ENCODE measurements at places on chromosomes 7 and 10. TPM values are rescaled to one million over a fixed set of nuclear protein-coding genes. Genes with fewer than 3 reads are reported as not detected.

GRCh38 chr7:93882468-93882867, 8.1 kb downstream of the TFPI2 start:
- DNase-seq: no peak

DNA sequence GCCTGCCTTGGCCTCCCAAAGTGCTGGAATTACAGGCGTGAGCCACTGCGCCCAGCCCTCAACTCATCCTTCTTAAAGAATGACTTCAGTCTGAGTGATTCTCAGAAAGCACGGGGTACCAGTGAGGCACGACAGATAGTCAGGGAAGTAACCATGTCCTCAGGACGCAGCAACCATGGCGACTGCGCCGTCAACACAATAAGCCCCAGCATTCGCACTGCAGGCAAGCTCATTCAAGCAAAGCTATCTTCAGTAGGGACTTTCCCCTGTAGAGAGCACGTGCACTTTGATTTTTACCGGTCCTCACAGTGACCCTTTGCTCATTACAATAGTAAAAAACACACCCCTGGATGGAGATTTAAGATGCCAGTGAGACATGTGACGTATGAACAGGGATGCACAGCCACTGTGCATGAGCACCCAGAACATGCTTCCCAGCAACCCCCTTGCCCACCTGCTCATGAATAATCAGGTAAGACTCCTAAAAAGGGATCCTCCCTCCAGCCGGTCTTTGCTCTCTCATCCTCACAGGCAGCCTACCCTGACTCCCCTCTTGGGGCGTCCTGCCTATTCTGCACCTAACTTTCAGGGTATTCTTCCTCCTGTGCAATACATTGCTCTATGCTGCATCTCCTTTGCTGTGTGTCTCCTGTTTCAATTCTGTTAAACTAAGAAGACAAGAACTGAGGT, 9.1 kb downstream of the WDR86 start:
- no peak for DNase-seq

DNA sequence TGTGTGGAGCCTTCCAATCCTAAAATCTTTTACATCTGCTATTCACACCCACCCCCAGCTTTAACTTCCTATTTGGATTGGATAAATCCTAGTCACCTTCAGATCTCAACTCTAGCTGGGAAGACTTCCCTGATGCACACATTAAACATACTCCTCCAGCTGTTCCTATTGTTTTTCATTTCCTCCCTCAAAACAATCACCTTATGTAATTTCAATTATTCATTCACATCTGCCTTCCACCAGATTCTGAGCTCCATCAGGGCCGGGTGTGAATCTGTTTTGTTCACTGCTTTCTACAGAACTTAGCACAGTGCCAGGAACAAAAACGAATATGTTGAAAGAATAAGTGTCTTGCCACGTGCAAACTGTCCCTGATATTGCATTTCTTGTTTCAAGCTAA, 497.4 kb downstream of the PLXDC2 start:
- DNase-seq: no peak

DNA sequence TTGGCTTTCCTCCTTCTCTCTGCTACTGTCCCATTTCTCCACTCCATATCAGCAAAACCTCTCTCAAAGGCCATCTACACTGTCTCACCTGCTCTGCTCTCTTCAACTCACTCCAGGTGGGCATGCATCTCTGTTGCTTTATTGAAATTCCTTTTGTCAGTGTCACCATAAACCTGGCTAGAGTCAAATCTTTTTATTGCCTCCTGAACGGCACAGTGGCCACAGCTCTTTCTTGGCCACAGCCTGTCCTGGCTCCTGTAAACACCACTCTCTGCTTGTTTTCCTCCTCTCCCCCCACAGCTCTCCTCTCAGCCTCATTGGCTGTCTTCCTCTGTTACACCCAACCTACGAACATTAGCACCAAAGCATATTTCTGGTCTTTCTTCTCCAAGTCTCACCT, 31.1 kb upstream of the TMEM273 start:
- no peak for DNase-seq

Gene OR13A1
- not detected for total RNA-seq

Gene HMX3
- 0.32 TPM for total RNA-seq

All from SK-MEL-5 (cell line).